ENCODE measurements at places on chromosomes 7 and 10.

DNA sequence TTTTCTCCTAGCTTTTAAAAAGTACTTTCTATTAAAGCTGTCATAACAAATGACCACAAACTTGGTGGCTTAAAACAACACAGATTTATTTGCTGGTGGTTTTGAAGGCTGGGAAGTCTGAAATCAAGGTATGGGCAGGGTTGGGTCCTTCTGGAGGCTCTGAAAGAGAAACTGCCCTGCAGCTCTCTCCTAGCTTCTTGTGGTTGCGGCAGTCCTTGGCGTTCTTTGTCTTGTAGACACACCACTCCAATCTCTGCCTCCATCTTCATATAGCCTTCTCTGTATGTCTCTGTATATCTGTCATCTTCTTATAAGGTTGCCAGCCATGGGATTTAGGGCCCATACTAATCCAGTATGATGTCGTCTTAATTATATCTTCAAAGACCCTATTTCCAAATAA, 79.4 kb upstream of the PRR15 start:
- DNase-seq = no peak

GRCh38 chr7:108404509-108405420, 51.5 kb downstream of the NRCAM start:
- DNase-seq = no peak

DNA sequence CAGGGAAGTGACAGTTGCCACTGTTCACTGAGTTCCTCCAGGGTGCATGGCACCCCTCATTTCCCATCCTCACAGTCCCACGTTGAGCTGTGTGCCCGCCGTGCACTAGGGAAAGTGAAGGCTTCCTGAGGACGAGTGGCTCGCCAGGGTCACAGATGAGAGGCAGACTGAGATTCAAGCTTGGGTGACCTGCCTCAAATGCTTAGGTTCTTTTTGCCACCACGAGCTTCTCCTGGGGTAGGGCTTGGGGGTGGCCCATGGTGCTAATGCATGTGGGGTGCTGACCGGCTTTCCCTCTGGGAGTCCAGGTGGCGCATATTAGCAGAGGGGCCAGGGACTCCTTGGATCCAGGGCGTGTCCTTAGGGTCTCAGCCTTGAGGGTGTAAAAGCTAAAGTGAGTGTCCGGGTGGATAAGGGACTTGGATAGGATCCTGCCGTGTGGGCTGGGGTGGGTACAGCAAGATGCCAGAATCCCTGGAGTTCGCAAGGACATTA, 1.9 kb downstream of the CALHM2 start:
- no peak for DNase-seq

DNA sequence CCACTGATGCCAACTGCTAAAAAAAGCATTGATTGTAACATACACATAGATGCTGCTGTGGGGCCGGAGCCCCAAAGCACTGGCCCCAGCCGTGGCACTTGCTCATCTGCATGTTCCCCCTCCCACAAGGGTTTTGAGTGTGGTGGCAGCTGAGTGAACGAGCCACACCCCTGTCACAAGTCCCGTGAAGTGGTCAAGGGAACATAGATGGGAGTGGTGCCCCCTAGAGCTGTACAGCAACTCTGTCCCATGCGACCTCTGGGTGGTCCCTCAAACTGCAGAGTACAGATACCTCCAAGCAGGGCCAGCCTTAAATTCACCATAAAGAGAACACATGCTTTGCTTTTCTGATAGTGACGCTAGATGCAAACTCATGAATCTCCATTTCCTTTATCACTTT, 503.3 kb upstream of the NRP1 start:
- DNase-seq = no peak

GRCh38 chr10:88991161-88991898, 732 bp downstream of the FAS start:
- DNase-seq = peak; percentile 54

GRCh38 chr7:82690929-82691328, 247.4 kb upstream of the CACNA2D1 start:
- DNase-seq = no peak

GRCh38 chr10:95308389-95309302, 17.8 kb upstream of the PDLIM1 start:
- no peak for DNase-seq

GRCh38 chr7:148773334-148773733, 74.6 kb downstream of the CUL1 start:
- DNase-seq = peak; percentile 18

GRCh38 chr10:99766302-99766681, 16.1 kb upstream of the ABCC2 start:
- no peak for DNase-seq

DNA sequence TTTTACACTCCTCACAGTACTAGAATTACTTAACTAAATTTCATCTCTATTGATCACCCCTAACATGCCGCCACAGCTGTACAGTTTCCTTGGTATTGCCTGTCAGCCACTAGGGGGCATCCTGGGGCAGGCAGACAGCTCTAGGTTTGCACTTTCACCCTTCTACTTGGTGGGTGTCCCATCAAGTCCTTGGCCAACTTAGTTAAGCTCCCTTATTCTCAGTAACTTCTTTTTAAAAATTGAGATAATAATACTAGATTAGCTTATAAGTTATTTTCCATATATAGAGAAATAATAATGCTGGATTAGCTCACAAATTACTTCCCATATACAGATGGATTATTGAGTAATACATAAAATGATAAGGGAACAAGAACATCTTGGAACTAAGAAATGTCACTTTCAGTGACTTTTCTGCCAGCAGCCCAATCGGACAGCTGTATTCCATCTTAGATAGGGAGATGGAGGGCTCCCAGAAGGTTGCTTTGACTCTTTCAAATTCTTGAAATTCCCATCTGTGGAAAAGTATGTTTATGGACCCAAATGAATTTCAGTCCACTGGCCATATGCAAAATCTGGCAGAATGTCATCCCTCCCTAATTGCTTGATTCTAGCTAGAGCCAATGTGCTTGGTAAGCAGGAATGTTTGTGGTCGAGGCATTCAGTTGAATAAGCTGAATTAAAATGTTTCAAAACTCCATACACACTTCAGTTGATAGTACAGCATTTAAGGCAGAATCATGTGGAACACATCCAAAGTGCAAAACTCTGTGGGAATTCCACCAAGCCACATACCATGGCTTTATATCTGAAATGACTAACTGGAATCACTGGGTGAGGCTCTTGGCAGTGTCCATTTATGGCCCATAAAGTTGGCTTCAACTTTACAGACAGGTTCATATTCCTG, 309.7 kb downstream of the CSTF2T start:
- DNase-seq = no peak

- DNase-seq = no peak
Measured at GRCh38 chr7:41699516-41699915, 3.4 kb downstream of the INHBA start.

- DNase-seq = no peak
Measured at GRCh38 chr10:103583871-103584215, 90.3 kb downstream of the NEURL1 start.

DNA sequence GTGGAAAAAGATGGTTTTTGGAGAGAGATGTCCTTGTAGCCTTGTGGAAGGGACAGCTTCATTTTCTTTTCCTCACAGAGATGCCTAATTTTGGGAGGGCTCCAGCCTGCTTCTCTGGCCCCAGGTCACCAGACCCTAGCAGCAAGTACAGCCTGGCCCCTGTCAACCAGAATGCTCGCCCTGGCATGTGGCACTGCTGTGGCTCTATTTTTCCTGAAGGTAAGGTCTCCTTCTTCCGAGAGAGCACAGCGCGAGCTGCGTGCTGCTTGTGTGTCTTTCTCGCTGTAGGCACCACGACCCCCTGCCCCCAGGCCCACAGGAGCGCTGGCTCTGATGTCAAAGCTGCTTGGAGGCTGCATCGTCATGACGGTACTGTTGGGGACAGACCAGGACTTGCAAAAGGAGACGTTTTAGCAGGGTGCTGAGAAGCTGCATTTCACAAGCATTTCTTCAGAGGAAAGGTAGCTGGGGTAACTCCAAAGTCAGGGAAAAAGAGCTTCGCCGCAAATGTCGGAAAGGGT, 58.7 kb downstream of the CLEC2L start:
- no peak for DNase-seq

GRCh38 chr10:8405596-8405995, 351.1 kb downstream of the GATA3 start:
- DNase-seq = no peak

GRCh38 chr7:143018931-143019330, 8.0 kb downstream of the OR9A2 start:
- no peak for DNase-seq

- DNase-seq = no peak
Measured at GRCh38 chr7:98617051-98617959, at the start of gene NPTX2. Gene NPTX2 (plus strand): TSS chr7:98617285. CDS start chr7:98617462, 177 bp downstream.

DNA sequence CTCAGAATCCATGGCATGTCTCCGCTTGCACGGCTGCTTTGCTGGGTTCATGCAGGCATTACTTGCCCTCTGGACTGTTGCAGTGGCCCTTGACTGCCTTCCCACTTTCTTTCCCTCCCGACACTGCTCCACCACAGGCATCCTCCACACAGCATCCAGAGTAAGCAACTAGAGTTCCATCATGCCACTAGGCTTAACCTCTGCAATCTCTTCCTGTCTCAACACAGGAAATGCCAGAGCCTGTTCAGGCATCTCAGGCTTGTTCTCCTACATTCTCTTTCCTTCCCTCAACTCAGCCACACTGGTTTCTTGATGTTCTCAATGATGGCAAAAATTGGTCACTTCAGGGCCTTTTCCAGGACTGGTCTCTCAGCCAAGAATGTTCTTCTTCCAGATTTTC, 284.5 kb upstream of the KLF6 start:
- no peak for DNase-seq

- no peak for DNase-seq
Measured at GRCh38 chr10:119278126-119278709, 70.8 kb downstream of the GRK5 start.

GRCh38 chr10:112517451-112517862, 70.4 kb downstream of the VTI1A start:
- no peak for DNase-seq

GRCh38 chr7:6433784-6434615, 13.8 kb downstream of the DAGLB start:
- DNase-seq = no peak

DNA sequence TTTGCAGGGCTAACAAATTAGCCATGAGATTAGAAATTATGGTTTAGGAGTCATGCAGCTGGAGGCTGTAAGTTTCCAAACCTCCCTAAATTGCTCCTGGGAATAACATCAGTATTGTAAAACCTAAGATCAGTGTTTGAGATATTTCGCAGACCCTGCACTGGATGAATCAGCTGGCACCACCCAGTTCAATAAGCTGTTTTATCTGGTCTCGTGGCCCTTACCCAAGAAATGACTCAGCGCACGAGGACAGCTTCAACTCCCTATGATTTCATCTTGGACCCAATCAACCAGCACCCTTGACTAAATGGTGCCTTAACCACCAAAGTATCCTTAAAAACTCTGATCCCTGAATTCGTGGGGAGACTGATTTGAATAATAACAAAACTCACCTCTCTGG, 482.0 kb upstream of the PCDH15 start:
- no peak for DNase-seq

GRCh38 chr7:78770422-78771410, 682.8 kb downstream of the MAGI2 start:
- no peak for DNase-seq

Measured in effector CD4-positive, alpha-beta T cell (primary cell).